ENCODE measurements at places on chromosomes 1 and 21. TPM values are rescaled to one million over a fixed set of nuclear protein-coding genes. Genes with fewer than 3 reads are reported as not detected.

DNA sequence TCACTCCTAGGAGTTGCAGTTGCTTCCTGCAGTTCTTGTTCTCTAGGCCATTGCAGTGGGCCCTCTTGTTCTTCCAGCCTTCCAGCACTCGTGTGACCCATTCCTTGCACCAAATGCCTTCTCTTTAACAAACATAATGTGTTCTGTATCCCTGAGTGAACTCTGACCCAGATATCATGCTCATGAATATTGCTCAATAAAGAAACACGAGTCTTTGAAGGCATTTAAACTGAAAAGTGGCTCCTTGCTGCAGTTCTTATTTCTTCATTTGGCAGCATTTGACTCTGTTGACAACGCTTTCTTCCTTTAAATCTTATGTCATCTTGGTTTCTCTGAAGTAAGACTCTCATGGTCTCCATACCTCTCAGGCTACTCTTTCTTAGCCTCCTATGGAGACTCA, 100.7 kb upstream of the PDE4B start:
- DNase-seq: no peak

DNA sequence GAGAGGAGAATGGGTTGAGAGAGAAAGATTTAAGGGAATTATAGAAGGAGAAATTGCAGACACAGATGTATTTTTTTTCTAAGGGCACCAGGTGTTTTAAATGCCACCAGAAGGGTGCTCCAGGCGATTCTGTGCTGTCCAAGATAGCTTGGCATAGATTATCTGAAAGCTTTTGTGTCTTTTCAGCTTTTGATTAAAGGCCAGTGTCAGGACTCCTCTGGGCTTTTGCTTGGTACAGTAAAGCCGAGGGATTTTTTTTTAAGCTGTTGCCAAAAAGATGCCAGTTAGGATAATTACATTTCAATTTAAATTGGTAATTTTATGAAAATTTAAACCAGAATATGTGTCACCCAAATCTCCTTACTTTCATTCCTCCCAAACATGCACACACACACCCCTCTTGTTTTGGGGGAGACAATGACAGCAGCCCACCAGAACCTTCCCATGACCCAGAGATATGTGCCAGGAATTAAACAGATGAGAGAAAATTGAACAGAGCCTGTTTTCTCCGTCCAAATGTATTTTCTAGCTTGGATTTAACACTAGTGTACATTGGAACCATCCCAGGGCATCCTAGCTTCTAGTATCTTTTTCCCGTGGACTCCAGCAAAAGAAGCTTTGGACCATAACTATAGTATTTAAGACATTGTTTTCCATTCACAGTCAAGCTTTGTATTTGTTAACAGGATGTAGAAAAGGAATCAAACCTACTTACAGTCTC, 670.7 kb upstream of the CXADR start:
- no peak for DNase-seq

- DNase-seq: no peak
These were observed 25.9 kb downstream of the IVNS1ABP start for GRCh38 chr1:185291159-185291558.

DNA sequence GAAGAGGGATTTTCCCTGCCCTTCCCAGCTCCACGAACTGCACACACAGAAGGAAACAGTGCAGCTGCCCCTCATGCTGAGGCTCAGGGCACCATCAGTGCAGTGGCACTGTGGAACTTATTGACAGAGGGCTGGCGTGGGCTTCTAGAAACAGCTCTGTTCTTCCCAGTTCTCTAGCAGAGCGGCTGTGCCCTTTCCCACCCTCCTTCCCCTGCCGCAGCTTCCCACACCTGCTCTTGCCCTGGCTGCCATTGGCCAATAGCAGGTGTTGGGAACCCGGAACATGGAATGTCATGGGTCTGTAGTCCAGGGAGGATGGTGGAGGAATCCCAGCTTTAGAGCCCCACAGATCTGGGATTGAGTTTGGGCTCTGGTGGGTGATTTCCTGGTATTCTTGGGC, 343.8 kb downstream of the RPS6KC1 start:
- no peak for DNase-seq

DNA sequence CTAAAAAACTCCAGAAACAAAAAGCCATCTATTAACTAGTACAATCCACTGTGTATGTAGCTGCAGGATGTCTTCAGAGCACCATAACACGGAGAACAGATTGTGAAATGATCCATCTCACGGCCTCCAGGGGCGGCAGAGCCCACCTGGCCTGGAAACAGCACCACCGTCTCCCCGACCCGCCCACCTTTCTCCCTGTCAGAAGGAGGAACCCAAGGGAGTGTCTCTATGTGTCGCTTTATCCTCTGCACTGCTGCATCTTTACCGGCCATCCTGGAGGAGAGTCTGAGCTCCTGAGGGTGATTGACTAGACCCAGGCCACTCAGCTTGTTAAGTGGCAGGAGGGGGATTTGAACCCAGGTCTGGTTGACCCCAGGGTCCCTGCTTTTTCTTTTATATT, 405.0 kb downstream of the MATN1 start:
- DNase-seq: no peak

DNA sequence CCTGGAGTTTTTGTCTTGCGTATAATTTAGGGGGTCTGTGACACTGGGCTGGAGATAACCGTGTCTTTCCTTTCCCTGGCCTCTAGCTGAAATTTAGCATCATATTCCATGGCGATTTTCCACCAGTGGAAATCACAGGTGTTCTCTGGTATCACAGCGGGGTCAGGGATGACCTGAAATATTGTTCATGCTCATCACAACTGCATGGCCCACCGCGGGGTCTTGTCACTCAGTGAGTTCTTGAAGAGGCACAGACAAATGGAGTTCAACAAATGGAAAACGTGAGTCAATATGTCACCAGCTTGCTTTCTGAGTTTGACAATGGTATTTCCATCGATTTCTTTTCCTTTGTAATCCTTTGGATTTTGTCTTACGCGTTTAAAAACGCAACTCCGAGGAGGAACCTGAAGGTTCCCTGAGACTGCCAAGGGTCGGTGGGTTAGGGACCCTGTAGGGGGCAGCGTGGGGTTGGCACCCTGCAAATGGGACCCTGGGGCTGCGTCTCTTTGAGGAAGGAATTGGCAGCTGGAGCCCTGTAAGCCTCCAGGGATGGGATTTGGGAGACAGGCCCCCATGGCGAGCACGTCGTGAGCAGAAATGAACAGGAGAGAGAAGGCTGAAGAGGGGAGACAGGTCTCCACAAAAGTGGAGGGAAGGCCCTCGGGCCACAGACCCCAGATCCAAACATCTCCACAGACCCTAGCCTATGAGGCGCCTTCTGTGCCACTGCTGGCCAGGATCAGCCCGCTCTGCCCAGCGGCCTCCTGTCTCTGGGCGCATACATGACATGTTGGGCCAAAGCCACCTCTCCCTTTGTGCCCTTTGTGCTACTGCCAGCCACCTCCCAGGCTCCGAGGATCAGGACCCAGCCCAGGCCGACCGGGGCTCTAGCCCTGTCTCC, 32.1 kb upstream of the RUNX3 start:
- DNase-seq: no peak

GRCh38 chr21:30769724-30770431, 14.7 kb upstream of the KRTAP21-1 start:
- no peak for DNase-seq

DNA sequence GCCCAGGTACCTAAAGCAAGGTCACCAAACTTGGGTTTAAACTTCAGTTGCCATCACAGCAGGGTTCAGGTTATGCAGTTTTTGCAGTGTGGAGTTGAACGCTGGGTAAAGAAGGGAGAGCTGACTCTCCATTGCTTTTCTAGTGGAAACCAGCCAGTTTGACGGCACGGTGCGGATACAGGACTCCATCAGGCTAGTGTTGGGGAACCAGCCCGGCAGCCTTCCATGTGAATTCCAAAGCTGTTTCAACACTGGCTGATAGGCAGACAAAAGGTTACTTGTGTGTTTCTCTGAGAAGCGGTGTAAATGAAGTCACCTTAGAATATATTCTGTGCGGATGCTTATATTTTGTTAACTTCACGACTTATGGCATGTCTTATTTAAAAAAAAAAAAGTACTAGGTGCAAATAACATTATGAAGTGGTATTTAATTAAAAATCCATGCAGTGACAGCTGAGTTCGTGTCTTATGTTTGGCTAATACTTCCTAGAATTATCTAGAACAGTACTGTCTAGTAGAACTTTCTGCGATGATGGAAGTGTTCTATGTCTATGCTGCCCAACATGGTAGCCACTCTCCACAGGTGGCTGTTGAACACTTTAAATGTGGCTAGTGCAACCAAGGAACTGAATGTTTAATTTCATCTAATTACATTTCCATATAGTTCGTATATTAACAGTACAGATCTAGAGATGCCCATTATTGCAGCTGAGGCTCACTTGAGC, 29.9 kb upstream of the RCAN3 start:
- DNase-seq: no peak

DNA sequence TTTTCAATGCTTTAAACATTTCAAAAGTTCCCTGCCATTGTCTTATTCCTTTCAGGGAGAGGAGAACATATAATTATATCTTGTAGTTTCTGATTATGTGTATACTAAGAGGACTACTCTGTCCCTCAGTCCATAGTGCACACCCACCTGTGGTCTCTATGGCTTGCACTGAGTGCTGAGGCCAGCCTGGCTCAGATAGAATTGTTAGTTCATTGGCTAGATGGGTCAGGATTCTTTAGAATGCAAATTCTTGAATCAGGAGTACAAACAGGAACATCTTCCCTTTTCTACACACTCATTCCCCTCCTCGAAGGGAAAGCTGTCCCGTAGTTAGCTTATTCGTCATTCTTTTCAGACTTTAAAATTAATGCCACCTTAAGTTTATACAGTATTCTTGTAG, 8.2 kb downstream of the BACH1 start:
- DNase-seq: no peak

- DNase-seq: no peak
These were observed 181.2 kb upstream of the ESRRG start for GRCh38 chr1:216904471-216904870.

DNA sequence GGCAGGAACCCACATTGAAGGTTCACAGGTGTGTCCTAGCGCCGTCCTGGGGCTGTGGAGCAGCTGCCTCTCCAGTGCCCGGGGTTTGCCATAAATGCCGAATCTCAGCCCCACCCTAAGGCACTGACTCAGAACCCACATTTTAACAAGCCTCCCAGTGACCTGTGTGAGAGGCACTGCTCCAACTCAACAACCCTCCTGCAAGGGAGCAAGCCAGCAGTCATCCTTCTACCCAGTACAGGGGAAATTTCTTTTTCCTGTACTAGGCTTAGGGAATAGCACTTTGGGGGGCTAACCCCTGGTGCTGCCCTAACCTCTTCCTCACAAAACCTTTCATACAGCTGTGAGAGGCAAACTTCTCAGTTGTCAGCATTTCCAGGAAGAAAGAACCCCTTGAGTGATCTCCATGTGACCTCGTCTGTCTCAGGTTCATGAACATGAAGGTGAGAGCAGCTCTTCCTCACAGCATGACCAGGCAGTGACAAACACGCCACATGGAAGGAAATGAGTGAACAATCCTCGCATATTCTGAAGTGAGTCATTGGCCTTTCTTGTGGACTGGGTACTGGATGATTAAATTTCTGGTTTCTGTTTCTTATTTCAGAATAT, 11.4 kb upstream of the BCAR3 start:
- DNase-seq: no peak

DNA sequence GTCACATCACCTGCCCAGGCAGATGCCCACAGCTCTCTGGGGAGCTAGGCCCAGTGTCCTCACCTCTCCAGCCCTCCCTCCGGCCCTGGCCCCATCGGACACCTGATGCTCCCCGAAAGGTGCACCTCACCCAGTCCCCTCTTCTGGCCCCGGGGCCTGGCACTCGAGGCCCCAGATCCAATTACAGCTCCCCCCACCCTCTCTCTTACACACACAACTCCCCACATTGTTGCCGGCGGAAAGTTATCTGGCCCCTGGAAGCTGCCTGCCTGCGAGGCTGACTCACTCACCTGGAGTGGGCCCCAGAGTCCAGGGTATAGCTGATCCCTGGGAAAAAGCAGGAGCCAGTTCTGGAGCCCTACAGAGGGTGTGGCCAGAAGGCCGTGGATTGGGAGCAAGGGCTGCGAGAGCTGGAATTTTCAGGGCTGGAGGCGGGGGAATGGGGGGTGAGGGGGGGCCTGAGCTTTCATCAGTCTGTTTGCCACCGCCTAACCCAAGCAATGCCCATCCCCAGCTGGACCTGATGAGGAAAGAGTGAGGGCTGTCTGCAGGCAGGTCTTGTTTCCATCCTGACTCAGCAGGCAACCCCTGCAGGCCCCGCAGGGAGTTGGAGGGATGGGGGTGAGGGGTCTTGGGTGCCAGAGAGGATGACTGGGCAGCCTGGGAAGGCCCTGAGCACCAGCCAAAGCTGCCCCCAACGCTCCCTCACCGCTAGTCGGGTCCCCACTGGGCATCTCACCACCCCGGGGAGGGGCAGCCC, 948 bp downstream of the FBXO2 start:
- DNase-seq: no peak

SH2D2A gene
- 0.78 TPM for total RNA-seq

TNFAIP8L2 gene
- 8.7 TPM for total RNA-seq

AIRE gene
- not detected for total RNA-seq

LINGO4 gene
- not detected for total RNA-seq

PTGER3 gene
- 36.4 TPM for total RNA-seq
